ENCODE measurements at places on chromosomes 3 and 15. TPM values are rescaled to one million over a fixed set of nuclear protein-coding genes. Genes with fewer than 3 reads are reported as not detected.

DNA sequence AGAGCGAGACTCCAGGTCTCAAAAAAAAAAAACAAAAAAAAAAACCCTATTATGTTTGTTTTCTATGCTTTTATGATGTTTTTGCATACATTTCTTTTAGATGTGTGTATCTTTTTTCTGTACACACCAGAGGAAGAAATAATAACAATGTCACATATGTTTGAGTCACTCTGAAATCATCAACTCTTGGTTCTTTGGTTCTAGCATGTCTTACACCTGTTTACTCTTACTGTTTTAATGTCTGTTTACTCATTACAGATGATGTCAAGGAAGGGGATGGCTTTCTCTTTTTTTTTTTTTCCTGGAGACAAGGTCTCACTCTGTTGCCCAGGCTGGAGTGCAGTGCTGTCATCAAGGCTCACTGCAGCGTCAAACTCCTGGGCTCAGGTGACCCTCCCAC is 24.1 kb downstream of the RHOA start:
- DNase-seq: no peak

GRCh38 chr3:170852324-170852723 is 17.7 kb downstream of the RPL22L1 start:
- DNase-seq: no peak

GRCh38 chr3:50627407-50628051 is 10.6 kb downstream of the MAPKAPK3 start:
- no peak for DNase-seq

- DNase-seq: no peak
Observed at GRCh38 chr15:92653836-92654539, 1.6 kb downstream of the FAM174B start.

DNA sequence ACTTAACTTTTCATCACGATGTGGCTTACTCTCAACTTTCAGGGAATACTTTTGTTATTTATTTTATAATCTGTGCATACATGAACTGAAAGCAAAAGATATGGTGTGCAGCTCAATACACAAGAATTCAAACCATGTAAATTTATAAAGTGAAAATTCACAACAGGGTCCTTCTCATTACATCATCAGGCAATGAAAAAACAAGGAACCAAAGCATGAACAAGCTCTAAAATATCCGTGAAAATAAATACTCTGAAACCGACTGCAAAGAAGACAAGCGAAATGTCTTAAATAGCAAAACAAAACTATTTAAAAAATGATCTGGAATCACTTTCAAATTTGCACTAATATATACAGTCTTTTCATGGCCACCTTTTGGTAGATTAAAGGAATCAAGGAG is 28.9 kb downstream of the GNB5 start:
- no peak for DNase-seq

- DNase-seq: no peak
Observed at GRCh38 chr3:183298701-183299153, 45.7 kb downstream of the B3GNT5 start.

DNA sequence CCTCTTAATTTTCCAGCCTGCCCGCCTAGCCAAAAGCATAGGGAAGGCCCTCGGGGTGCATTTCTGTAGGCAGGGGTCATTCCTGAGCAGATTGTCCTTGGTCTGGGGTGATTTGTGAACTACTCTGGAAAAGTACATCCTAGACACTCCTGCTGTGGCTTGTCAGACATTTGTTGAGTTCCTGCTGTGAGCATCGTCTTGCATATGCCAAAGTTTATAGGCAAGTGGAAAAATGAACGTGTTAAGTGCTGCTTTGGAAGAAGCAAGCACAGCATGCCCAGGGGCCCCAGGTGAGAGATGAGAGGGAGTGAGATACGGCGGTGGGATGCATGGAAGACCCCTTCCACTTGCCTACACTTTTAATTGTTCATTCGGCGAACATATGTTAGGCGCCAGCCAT is 237.7 kb upstream of the ST8SIA2 start:
- DNase-seq: no peak

- DNase-seq: no peak
Observed at GRCh38 chr3:184553385-184553784, 8.2 kb upstream of the EPHB3 start.

GRCh38 chr15:88606070-88606794 is 14.9 kb upstream of the AEN start:
- no peak for DNase-seq

GRCh38 chr3:17605032-17605431 is 137.4 kb downstream of the TBC1D5 start:
- DNase-seq: no peak

GRCh38 chr3:64398006-64398405 is 172.7 kb upstream of the PRICKLE2 start:
- no peak for DNase-seq

DNA sequence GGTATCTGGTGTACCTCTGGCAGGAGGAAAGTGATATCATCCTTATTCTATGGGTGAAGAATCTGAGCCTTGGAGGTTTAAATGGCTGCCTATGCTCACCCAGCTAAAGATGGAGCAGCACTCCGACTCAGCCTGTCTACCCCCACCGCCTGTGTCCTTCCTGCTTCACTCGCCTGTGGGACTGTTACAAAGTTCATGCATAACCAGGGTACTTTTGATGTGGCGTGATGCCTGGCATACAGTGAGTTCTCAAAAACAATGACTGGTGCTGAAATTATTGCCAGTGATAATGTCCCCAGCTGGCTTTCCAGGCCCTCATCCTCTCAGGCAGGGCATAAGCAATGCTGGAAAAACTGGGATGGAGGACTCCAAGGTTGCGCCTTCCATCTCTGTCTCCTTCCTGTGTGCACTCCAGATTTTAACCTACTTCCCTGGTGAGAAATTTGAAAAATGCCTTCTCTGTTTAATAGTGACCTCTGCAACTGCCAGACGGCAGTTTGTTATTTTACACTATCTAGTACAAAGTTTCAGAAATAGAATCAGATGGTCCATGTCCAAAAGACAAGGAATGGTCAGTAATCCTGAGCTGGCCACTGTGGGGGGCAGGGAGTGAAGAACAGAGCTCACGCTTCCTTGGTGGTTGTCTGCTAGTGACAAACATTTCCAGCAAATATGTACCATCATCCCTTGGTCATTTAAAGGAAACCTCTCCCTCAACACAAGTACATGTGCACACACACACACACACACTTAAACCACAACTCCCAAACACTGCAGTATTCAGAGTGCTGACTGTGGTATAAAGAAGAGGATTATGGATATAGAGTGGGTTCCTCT is 86.5 kb upstream of the NMNAT3 start:
- no peak for DNase-seq

DNA sequence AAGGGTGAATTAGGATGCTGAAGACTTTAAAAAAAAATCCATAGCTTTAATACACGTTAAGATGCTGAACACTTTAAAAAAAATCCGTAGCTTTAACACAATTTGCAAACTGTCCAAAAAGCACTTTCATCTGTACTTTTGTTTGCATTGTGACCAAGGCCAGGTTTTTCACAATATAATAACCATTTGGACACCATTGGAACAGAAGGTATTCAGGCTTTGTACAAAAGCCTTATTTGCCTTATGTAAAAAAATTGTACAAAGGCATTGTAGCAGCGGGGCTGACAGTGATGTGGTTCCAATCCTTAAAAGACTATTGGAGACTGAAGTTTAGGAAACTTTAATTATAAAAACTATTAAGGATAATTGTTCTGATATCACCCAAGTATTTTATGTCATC is 15.2 kb upstream of the ICE2 start:
- DNase-seq: no peak

- DNase-seq: no peak
Observed at GRCh38 chr15:88707771-88708654, 69.2 kb downstream of the ISG20 start.

GRCh38 chr3:177449360-177450006 is 252.2 kb upstream of the TBL1XR1 start:
- no peak for DNase-seq

DNA sequence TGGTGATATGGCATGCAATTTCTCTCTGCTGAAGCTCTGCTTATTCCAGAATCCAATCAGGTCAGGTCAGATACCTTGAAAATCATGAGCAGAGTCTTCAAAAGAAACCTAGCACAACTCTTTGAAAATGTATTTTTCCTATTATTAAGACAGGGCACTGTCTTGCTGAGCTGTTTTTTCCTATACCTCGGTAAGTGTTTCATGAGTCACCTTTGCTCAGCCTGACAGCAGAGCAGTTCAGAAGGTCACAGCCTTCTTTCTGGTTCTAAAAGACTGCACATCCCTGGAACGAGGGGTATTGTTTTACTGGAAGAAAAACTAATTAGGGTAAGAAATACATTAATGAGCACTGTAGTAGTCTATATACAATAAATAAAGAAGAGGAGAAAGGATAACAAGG is 422.0 kb downstream of the SOX2 start:
- DNase-seq: no peak

GRCh38 chr15:74833376-74834107 is 7.1 kb downstream of the CPLX3 start:
- no peak for DNase-seq

- DNase-seq: peak; percentile 89
Observed at GRCh38 chr15:69758810-69759790, 306.5 kb downstream of the RPLP1 start.

GRCh38 chr3:94568041-94568440 is 505.2 kb downstream of the NSUN3 start:
- DNase-seq: no peak

DNA sequence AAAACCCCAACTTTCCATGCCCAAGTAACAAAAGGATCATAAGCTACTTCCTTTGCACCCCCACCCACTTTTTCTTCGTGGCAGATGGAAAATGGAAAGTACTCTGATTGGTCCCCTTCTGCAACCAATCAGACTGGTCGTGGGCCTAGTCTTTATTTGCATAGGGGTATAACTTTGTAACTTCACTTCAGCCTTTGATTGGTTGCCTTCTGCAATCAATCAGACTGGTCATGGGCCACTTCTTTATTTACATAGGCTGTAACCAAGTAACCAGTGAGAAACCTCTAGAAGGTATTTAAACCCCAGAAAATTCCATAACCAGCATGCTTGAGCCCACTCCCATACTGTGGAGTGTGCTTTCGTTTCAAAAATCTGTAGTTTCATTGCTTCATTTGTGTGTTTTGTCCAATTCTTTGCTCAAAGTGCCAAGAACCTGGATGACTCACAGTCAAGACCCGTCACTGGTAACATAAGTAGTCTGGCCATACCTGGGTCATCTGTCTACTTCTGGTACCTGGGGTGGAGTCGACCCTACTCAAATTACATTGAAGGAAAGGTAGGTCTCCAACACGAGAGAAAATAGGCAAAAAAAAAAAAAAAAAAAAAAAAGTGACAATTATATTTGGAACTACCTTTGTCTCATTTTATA is 41.9 kb downstream of the CMTM8 start:
- DNase-seq: no peak

- DNase-seq: no peak
Observed at GRCh38 chr3:179615458-179616173, 11.0 kb downstream of the NDUFB5 start.

DNA sequence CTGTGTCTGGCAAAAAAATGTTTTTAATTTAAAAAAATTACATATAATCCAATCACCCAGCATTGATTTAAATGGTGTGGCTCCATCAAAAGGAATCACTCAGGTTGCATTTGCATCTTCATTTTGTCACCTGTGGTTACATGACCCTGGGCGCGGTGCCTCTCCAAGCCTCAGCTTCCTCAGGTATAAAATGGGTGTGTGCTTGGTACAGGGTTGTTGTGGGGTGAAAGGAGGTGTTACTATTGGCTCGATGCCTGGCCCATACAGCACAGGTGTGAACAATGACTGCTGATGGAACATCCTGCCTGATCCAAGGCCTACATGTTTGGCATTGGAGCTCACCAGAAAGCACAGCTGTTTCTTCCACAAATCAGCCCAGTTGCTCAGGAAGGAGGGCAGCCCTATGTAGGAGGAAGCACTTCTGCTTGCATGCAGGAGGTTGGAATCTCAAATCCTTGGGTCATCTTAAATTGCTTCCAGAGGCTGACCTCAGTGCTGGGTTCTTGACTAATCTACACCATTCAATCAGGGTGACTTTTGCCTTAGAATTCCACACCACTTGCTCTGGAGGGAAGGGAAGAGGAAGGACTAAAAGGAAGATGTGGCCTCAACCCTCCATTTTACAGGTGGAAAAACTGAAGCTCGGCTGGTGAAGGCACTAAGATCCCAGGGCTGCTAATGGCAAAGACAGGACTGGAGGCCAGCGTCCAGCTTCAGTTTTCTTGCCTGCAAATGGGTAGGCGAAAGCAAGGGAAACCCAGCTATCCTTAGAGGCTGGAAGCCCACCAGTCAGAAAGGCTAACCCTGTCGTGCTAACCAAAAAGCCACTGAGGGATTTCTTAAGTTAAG is 31.7 kb downstream of the BHLHE40 start:
- no peak for DNase-seq

DNA sequence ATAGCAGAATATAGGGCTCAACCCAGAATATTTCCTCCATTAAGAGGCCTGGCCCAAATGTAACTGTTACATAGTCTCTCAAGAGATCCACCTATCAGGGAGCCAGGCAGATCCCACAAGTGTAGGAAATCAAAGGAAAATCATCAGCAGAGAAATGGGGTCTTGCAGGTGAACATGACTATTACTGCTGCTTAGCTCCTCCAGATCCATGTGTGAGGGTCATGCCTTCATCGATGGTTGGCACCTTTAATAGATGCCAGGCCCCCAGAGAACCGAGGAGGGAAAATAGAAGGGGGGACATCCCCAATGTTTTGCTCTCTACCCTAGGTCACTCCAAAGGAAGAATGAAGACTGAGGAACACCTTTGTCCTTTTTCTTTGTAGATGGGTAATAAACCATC is 1029.9 kb upstream of the CADM2 start:
- no peak for DNase-seq

GRCh38 chr3:143988306-143988705 is 16.7 kb downstream of the DIPK2A start:
- no peak for DNase-seq

DNA sequence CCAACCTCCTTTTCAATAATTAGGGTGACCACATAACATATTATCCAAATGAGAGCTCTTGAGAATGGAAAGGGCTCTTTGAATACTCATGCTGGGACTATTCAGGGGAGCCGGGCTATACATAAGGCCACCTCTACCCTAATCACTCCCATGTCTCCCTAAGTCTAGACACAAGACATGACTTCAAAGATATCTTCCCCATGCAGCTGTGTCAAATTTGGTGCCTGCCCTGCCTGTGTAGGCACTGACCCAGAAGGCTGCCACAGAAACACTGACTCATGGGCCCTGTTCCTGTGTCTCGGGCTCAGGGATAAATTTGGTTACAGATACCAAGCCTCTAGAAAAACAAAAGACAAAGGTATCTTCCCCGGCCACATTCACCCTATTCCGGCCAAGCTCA is 70.3 kb downstream of the MYLK start:
- DNase-seq: no peak

GRCh38 chr3:186640473-186640818 is 247 bp downstream of the FETUB start:
- no peak for DNase-seq

The SEMA3G gene
- 0.20 TPM for total RNA-seq

The ACKR4 gene
- 1.2 TPM for total RNA-seq

The RPN1 gene
- 128 TPM for total RNA-seq

The TTLL13 gene
- 0.49 TPM for total RNA-seq

The PYGO1 gene
- total RNA-seq: not detected

The ATP6V1A gene
- 69.5 TPM for total RNA-seq

The PPARG gene
- 0.14 TPM for total RNA-seq

The GP9 gene
- not detected for total RNA-seq

The ASB14 gene
- not detected for total RNA-seq

The EFHB gene
- 1.2 TPM for total RNA-seq
